ENCODE measurements at places on chromosomes 1 and 21. TPM values are rescaled to one million over a fixed set of nuclear protein-coding genes. Genes with fewer than 3 reads are reported as not detected.

- no peaks in the 10 kb centered on the region for H3K36me3 ChIP-seq
- peaks cover 28% of the 10 kb centered on the region for H3K4me1 ChIP-seq
- peaks cover 48% of the 10 kb centered on the region for H3K27me3 ChIP-seq
- peak overlapping the region; percentile 78 for H3K4me3 ChIP-seq
- H3K27ac ChIP-seq = no peak overlapping the region
- no peak for DNase-seq
Observed at GRCh38 chr1:75135573-75136194, 1.5 kb downstream of the LHX8 start.

RWDD3 gene
- total RNA-seq = 17.5 TPM

GRCh38 chr1:961132-961669 lies 817 bp downstream of the KLHL17 start:
- H3K27ac ChIP-seq = no peak overlapping the region
- H3K4me1 ChIP-seq = peaks cover 7% of the 10 kb centered on the region
- H3K4me3 ChIP-seq = peak overlapping the region; percentile 64
- H3K36me3 ChIP-seq = no peaks in the 10 kb centered on the region
- no peak for DNase-seq

MAGOH gene
- 27.3 TPM for total RNA-seq

CCDC17 gene
- 3.8 TPM for total RNA-seq

DNA sequence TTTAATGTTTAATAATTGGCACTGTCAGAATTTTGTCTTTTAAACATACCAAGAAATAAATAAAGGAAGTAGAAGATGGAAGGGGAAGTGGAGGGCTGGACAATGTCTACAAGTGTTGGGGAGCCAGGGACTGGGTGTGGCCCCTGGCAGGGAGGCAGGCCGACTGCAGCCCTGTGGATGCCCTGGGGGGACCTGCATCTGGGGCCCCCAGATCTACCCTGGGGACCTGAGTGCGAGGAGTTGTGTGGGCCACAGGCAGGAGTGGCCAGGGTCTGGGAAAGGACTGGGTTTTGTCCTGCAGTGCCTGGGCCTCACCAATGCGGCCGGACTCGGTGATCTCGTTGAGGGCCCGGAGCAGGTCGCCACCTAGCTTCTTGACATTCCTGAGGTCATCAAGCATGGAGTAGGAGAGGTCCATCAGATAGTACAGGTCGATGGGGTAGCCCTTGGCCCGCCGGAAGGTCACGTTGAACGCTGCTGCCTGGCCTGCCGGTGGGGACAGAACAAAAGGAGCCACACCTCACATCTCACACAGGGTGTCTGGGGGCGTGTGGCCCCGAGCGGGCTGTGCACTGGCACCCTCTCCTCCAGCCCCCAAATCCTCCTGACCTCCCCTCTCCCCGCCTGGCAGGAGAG lies 17.5 kb downstream of the ITGB2 start:
- H3K4me3 ChIP-seq = peak overlapping the region; percentile 13
- no peak overlapping the region for H3K27ac ChIP-seq
- H3K36me3 ChIP-seq = no peaks in the 10 kb centered on the region
- peaks cover 7% of the 10 kb centered on the region for H3K4me1 ChIP-seq
- peaks cover 11% of the 10 kb centered on the region for H3K27me3 ChIP-seq

DNA sequence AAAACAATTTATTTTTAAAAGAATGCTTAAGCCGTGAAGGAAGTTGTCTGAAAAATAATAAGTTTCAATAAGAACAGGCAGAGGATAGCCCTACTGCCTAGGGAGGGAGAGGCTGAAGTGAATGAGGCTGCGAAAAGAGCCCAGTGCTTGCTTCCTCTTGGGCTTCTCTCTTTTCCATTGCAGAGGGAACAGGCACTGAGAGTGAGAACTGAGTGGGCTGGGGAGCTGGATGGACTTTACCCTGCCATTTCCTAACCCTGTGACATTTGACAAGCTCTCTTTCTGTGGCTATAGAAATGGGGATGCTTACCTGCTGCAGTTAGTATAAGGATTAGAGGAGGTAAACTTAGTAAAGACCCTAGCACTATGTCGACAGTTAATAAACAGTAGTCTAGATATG lies 30.0 kb downstream of the TENT5C start:
- H3K27ac ChIP-seq = no peak overlapping the region
- no peak overlapping the region for H3K4me3 ChIP-seq
- no peaks in the 10 kb centered on the region for H3K36me3 ChIP-seq
- H3K27me3 ChIP-seq = peaks cover 2% of the 10 kb centered on the region
- DNase-seq = no peak

GRCh38 chr1:54290506-54291184 lies 90.7 kb downstream of the MRPL37 start:
- DNase-seq = no peak
- H3K27ac ChIP-seq = peak overlapping the region; percentile 82
- no peaks in the 10 kb centered on the region for H3K36me3 ChIP-seq
- peak overlapping the region; percentile 32 for H3K4me3 ChIP-seq
- H3K27me3 ChIP-seq = peaks cover 41% of the 10 kb centered on the region

DNA sequence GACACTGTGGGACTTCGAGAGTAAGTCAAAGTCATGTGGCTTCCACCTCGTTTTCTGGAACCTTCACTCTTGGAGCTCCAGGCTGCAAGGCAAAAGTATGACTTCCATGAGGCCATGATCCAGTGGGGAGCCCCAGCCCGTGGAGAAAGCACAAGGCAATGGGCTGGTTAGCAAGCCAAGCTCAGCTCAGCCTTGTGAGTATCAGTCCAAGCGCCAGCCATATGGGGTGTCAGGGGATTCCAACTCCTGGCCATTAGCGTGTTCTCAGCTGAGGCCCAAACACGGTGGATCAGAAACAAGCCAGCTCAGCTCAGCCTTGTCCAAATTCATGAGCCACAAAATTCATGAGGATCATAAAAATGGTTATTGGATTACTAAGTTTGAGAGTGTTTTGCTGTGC lies 261.0 kb downstream of the RHOU start:
- no peak overlapping the region for H3K4me3 ChIP-seq
- H3K4me1 ChIP-seq = peaks cover 44% of the 10 kb centered on the region
- no peaks in the 10 kb centered on the region for H3K36me3 ChIP-seq
- peak overlapping the region; percentile 50 for H3K27ac ChIP-seq
- DNase-seq = peak; percentile 53
- H3K27me3 ChIP-seq = peaks cover 2% of the 10 kb centered on the region

- no peaks in the 10 kb centered on the region for H3K4me1 ChIP-seq
- no peak for DNase-seq
- H3K27me3 ChIP-seq = no peaks in the 10 kb centered on the region
- H3K36me3 ChIP-seq = no peaks in the 10 kb centered on the region
- no peak overlapping the region for H3K4me3 ChIP-seq
Observed at GRCh38 chr1:116127123-116127847, 16.1 kb downstream of the MAB21L3 start.

DNA sequence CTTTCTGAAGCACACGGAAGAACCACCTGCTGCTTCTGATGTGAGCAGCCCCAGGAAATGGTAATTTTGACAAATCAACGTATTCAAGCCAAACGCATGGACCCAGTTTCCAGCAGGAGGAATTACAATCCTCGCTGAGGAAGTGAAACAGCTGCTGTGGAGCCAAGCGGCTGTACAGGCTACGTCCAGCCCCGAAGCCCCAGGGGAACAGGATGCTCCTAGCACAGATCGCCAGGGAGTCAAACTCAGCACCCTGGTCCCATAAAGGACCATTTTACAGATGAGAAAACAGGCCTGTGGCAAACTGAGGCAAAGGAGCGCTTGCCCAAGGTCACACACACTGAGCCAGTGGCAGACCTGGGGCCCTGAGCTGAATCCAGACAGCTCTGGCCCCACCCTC lies 108.0 kb downstream of the PTPRU start:
- H3K4me1 ChIP-seq = peaks cover 23% of the 10 kb centered on the region
- no peak overlapping the region for H3K4me3 ChIP-seq
- no peak for DNase-seq
- peaks cover 8% of the 10 kb centered on the region for H3K27me3 ChIP-seq
- no peak overlapping the region for H3K27ac ChIP-seq

DNA sequence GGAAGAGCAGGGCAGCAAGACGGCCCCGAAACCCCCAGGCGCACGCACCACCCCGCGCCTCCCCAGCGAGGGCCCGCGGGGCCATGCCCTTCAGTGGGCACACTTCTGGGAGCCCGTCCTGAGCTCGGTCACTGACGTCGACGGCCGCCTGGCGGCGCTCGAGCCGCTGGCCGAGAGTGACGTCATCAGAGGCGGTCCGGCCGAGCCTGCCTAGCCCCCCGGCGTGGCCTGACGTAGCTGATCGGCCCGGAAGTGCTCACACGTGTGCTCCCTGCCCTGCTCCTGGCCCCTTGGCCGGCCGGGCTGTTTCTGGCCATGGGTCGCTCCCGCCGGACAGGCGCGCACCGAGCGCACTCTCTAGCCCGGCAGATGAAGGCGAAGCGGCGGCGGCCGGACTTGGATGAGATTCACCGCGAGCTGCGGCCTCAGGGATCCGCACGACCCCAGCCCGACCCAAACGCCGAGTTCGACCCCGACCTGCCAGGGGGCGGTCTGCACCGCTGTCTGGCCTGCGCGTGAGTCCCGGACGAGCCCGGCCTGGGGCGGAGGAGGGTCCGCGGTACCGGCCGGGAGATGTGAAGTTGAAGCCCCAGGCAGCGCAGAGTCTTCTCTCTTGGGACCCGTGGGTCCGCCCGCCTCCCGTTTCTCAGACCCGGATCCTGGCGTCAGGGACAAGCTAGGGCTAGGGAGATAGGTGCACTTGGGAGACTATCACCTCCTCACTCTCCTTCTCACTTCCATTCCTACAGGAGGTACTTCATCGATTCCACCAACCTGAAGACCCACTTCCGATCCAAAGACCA lies at the start of gene ZNF593:
TSS of gene ZNF593 (plus strand) at position 240 of the 803 bp plus-strand sequence. CDS start at position 316, 76 bp downstream.
- peak within 1 kb of the TSS; percentile 93 for H3K4me3 ChIP-seq
- H3K36me3 ChIP-seq = no peaks in the 10 kb centered on the region
- H3K4me1 ChIP-seq = peaks cover 14% of the 10 kb centered on the region
- H3K27ac ChIP-seq = peak within 1 kb of the TSS; percentile 84
- peak; percentile 94 for DNase-seq

GRCh38 chr21:45740491-45741357 lies 97.2 kb downstream of the PCBP3 start:
- no peak for DNase-seq
- peaks cover 7% of the 10 kb centered on the region for H3K27me3 ChIP-seq
- peaks cover 7% of the 10 kb centered on the region for H3K4me1 ChIP-seq
- H3K27ac ChIP-seq = no peak overlapping the region

OR2T29 gene
- total RNA-seq = not detected

DNA sequence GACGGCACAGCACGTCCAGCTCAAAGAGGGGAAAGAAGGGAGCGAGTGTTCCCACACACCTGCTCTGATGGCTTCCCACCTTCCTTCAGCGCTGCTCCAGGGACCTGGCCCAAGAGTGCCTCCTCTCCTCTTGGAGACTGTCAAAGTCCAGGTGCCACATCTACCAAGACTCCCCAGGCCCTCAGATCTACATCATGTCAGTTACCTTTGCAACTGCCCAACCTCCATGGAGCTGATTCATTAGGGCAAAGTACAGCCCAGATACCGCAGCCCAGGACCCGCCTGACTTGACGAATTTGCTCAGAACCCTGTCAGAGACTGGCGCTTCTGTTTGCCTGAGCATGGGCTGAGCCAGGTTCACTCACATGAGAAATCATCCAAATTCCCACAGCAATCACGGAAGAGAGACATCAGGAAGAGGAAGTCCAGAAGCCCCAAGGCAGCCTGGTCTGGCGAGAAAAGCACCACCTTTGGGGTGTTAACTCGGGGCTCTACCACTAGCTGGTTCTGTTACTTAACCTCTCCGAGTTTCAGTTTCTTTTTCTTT lies at the start of gene SEC16B:
TSS of gene SEC16B (minus strand) at position 234 of the 547 bp plus-strand sequence. CDS start 2,077 bp downstream, outside the sequence.
- H3K4me3 ChIP-seq = no peak within 1 kb of the TSS
- no peak for DNase-seq
- H3K27me3 ChIP-seq = peaks cover 2% of the 10 kb centered on the region
- H3K27ac ChIP-seq = no peak within 1 kb of the TSS
- no peaks in the 10 kb centered on the region for H3K36me3 ChIP-seq
- H3K4me1 ChIP-seq = no peaks in the 10 kb centered on the region

DNA sequence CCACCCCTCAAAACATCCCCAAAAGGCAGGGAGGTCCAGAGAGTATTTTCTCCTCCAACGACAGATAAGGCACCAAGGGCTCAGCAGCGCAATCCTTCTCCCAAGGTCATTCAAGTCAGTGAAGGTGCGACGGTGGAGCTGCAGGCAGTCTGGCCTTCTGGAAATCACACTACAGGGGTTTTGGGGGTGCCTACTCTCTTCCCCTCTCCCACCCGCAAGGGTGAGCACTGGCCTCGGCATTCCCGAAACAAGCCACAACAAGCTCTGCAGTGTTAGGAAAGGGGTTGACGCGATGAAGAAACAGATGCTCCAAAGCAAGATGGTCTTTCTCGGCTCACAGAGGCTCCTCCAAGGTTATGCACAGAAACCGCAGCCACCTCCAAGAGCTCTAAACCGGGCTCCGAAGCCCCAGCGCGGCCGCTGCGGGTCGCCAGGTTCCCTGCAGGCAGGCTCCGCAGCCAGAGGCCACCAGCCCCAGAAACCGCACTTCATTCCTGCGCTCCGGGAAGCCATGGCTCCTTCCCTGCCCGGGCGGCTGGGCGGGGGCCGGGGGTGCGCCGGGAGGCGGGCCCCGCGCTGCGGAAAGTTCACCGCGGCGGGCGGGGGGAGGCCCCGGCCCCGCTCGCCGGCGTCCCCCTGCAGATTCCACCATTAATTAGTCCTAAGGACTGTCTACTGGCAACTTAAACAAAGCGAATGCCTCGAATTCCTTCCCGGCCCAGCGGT lies 1.1 kb downstream of the LUZP1 start:
- peak overlapping the region; percentile 90 for H3K27ac ChIP-seq
- H3K36me3 ChIP-seq = no peaks in the 10 kb centered on the region
- H3K4me3 ChIP-seq = peak overlapping the region; percentile 92

- H3K36me3 ChIP-seq = no peaks in the 10 kb centered on the region
- peaks cover 20% of the 10 kb centered on the region for H3K27me3 ChIP-seq
- peak overlapping the region; percentile 98 for H3K27ac ChIP-seq
- peaks cover 38% of the 10 kb centered on the region for H3K4me1 ChIP-seq
- DNase-seq = no peak
Observed at GRCh38 chr1:226063977-226064815, 1.7 kb downstream of the H3-3A start.

DNA sequence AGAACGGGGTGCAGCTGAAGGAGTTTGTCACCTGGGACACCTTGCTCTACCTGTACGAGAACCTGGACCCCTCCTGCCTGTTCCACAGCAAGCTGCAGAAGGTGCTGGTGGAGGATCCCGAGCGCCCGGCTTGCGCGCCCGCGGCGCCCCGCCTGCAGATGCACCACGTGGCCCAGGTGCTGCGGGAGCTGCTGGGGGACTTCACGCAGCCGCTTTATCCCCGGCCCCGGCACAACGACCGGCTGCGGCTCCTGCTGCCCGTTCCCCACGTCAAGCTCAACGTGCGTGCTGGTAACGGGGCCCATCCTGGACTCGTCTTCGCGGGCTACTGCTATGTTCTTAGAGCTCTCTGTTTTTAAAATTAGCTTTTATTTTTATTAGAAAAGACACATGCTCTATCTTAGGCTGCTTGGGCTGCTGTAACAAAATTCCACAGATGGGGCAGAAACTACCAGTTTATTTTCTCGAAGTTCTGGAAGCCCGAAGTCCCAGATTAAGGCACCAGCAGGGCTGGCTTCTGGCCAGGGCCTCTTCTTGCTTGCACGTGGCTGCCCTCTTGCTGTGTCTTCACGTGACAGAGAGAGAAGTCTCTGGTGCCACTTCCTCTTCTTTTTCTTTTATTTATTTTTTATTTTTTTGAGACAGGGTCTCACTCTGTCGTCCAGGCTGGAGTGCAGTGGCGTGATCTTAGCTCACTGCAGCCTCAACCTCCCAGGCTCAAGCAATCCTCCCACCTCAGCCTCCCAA lies 38.1 kb downstream of the TRPM2 start:
- DNase-seq = no peak
- no peak overlapping the region for H3K4me3 ChIP-seq
- peaks cover 5% of the 10 kb centered on the region for H3K27me3 ChIP-seq
- H3K36me3 ChIP-seq = peaks cover 8% of the 10 kb centered on the region
- no peak overlapping the region for H3K27ac ChIP-seq

GRCh38 chr1:61400131-61400770 lies 317.9 kb downstream of the NFIA start:
- peaks cover 17% of the 10 kb centered on the region for H3K4me1 ChIP-seq
- no peak overlapping the region for H3K4me3 ChIP-seq
- no peaks in the 10 kb centered on the region for H3K27me3 ChIP-seq
- H3K27ac ChIP-seq = no peak overlapping the region

Data from glutamatergic neuron (in vitro differentiated cells).